Right atrium auricular region (tissue), 2 donors: ENCODE measurements at places on chromosomes 5 and 9. TPM values are rescaled to one million over a fixed set of nuclear protein-coding genes. Genes with fewer than 3 reads are reported as not detected.

GPR150 gene
- total RNA-seq: not detected

SOX30 gene
- total RNA-seq: not detected

CCL28 gene
- total RNA-seq: 1.3 TPM

NR5A1 gene
- not detected for total RNA-seq

ECSCR gene
- total RNA-seq: 30.1 TPM

GRCh38 chr9:125943831-125944230 lies 196.7 kb downstream of the PBX3 start:
- no peaks in the 10 kb centered on the region for H3K27me3 ChIP-seq
- H3K27ac ChIP-seq: no peak overlapping the region
- H3K4me3 ChIP-seq: no peak overlapping the region
- H3K4me1 ChIP-seq: no peaks in the 10 kb centered on the region
- no peak for DNase-seq

DNA sequence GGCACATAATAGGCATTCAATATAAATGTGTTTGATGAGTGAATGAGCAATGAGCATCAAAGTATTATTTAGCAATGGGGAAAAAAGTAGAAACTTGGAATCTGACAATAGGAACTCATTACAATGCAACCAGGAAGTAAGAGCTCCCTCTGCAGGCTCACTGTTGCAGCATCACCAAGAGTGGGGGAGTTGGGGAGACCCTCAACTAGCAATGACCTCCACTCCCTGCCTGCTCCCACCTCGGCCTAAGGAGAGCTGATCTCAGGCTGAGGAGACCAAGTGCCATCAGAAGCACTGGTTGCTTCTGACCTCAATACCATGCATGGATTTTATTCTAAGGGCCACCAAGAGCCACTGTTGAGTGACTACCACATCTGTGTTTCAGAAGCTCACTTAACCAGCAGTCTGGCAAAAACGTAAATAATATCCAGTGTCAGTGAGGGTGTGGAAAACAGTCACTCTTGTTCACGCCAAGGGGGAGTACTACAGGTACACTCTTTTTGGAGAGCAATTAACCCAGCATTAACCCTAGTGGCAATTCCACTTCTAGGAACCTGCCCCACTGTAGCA lies 8.0 kb downstream of the VDAC1 start:
- no peak overlapping the region for H3K4me3 ChIP-seq
- H3K27me3 ChIP-seq: no peaks in the 10 kb centered on the region
- H3K36me3 ChIP-seq: peaks cover 13% of the 10 kb centered on the region
- no peak for DNase-seq
- peak overlapping the region; percentile 84 for H3K27ac ChIP-seq

DNA sequence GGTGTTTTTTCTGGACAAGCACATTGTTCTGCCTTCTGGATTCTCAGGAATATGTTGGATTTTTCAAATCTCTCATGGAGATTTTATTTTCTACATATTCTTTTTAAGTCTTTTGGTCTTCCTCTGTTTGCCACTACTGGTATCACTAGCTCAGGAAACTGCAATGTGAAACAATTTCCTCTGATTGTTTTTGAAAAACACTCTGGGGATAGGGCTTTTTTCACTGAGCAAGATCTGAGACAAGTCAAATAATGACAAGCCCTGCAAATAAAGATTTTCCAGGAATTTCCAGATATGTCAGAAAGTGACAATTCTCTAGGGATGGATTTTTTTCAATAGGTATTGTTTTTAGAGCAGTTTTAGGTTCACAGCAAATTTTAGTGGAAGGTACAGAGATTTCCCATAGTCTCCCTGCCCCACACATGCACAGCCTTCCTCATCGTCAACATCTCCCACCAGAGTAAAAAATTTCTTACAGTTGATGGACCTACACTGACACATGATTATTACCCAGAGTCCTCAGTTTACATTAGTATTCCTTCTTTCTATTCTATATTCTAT lies 86.9 kb upstream of the TMEM161B start:
- H3K36me3 ChIP-seq: no peaks in the 10 kb centered on the region
- no peaks in the 10 kb centered on the region for H3K27me3 ChIP-seq
- no peak overlapping the region for H3K4me3 ChIP-seq
- H3K4me1 ChIP-seq: no peaks in the 10 kb centered on the region

DNA sequence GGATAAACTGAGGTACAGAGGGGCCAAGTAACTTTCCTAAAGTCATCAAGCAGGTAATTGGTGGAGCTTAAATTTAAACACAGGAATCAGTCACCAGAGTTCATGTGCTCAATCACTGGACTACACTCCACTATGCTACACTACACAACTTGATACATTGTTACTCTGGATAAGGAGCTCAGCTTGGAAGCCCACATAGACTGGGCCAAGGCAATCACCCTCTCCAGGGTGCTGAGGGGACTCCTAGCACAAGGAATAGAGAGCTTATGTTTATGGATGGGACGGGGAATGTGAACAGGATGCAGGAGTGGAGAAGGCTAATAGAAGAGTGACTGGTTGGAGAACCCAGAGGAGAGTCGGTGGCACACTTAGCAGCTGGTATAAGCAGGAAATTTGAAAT lies 113.5 kb upstream of the NFIB start:
- H3K36me3 ChIP-seq: no peaks in the 10 kb centered on the region
- no peak overlapping the region for H3K4me3 ChIP-seq
- H3K27me3 ChIP-seq: no peaks in the 10 kb centered on the region
- H3K4me1 ChIP-seq: peaks cover 18% of the 10 kb centered on the region

GRCh38 chr5:125848751-125849150 lies 574.5 kb upstream of the GRAMD2B start:
- no peaks in the 10 kb centered on the region for H3K4me1 ChIP-seq
- H3K27me3 ChIP-seq: no peaks in the 10 kb centered on the region
- no peak overlapping the region for H3K4me3 ChIP-seq
- H3K27ac ChIP-seq: no peak overlapping the region
- no peaks in the 10 kb centered on the region for H3K36me3 ChIP-seq

DNA sequence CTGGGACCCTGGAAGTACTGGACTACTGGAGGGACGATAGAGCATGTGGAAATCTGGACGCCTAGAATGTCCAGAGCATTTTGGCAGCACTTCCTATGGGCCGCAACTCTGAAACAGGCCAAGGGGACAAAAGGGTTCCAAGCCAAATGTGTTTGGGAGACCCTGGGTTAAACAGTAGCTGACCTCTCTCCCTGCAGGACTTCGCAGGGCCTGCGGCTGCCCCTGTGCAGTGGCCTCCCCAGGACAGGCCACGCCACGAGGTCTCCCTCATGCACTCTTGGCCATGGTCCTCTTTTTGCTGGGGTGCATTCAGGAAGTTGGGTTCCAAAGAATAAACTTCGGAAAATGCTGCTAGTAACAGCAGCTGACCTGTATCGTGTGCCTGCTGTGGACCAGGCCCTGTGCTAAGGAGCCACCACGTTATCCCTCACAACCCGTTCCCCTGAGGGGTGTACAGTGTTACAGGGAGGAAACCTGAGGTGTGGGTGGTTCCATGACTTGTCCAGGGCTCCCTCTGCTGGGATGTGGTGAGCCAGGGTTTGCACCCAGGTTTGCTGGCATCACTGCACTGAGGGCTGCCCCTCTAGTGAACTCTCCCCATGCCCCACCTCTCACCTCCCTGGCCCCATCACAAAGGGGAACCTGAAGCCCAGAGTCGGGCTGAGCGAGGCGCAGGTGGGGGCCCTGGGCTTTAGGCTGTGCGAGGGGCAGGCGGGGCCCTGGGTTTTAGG lies 79.4 kb downstream of the AMBP start:
- peaks cover 31% of the 10 kb centered on the region for H3K4me1 ChIP-seq
- H3K27ac ChIP-seq: no peak overlapping the region
- no peak overlapping the region for H3K4me3 ChIP-seq
- no peaks in the 10 kb centered on the region for H3K27me3 ChIP-seq

DNA sequence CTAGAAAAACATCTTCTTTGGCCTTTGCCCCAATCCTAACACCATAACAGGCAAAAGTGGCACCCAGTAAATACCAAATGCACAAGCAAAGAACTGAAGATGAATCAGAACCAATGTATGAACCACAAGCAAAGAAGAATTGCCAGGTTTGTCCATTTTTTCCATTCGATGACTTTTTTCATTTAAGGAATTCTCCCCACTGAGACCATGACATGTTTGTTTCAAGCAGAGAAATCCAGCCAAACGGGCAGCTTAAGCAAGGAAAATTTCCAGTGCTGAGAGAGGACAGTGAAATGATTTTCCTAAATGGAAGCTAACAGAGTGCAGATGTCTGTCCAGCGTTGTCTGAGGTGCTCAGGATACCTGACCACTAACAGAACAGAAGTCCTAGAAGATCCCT lies 203.7 kb downstream of the ADAMTS12 start:
- H3K4me1 ChIP-seq: no peaks in the 10 kb centered on the region
- H3K36me3 ChIP-seq: no peaks in the 10 kb centered on the region
- H3K27ac ChIP-seq: no peak overlapping the region
- no peaks in the 10 kb centered on the region for H3K27me3 ChIP-seq

GRCh38 chr9:76116913-76117312 lies 226.4 kb downstream of the PCSK5 start:
- no peak for DNase-seq
- H3K4me1 ChIP-seq: no peaks in the 10 kb centered on the region
- H3K36me3 ChIP-seq: no peaks in the 10 kb centered on the region
- H3K27ac ChIP-seq: no peak overlapping the region
- no peaks in the 10 kb centered on the region for H3K27me3 ChIP-seq
- H3K4me3 ChIP-seq: no peak overlapping the region

DNA sequence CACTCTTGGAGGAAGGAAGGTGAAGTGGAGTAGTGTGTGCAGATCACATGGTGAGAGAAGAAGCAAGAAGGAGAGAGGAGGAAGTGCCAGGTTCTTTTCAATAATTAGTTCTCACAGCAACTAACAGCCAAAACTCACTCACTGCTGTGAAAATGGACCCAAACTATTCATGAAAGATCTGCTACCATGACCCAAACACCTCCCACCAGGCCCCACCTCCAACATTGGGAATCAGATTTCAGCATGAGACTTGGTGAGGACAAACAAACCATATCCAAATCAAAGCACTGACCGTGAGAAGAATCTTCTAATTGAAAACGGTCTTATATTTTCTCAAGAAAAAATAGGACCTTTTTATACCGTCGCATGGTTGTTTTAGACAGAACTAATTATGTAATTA lies 468.7 kb upstream of the TYRP1 start:
- no peak for DNase-seq
- H3K4me1 ChIP-seq: no peaks in the 10 kb centered on the region
- no peaks in the 10 kb centered on the region for H3K36me3 ChIP-seq
- H3K27ac ChIP-seq: no peak overlapping the region
- no peak overlapping the region for H3K4me3 ChIP-seq
- H3K27me3 ChIP-seq: no peaks in the 10 kb centered on the region

GRCh38 chr5:56638061-56638621 lies 177.2 kb upstream of the MAP3K1 start:
- H3K36me3 ChIP-seq: no peaks in the 10 kb centered on the region
- H3K4me1 ChIP-seq: no peaks in the 10 kb centered on the region
- H3K4me3 ChIP-seq: no peak overlapping the region
- H3K27me3 ChIP-seq: no peaks in the 10 kb centered on the region
- DNase-seq: no peak

GRCh38 chr9:71237051-71237450 lies 115.6 kb upstream of the TRPM3 start:
- no peaks in the 10 kb centered on the region for H3K4me1 ChIP-seq
- H3K27ac ChIP-seq: no peak overlapping the region
- no peaks in the 10 kb centered on the region for H3K36me3 ChIP-seq
- H3K27me3 ChIP-seq: no peaks in the 10 kb centered on the region
- DNase-seq: no peak

DNA sequence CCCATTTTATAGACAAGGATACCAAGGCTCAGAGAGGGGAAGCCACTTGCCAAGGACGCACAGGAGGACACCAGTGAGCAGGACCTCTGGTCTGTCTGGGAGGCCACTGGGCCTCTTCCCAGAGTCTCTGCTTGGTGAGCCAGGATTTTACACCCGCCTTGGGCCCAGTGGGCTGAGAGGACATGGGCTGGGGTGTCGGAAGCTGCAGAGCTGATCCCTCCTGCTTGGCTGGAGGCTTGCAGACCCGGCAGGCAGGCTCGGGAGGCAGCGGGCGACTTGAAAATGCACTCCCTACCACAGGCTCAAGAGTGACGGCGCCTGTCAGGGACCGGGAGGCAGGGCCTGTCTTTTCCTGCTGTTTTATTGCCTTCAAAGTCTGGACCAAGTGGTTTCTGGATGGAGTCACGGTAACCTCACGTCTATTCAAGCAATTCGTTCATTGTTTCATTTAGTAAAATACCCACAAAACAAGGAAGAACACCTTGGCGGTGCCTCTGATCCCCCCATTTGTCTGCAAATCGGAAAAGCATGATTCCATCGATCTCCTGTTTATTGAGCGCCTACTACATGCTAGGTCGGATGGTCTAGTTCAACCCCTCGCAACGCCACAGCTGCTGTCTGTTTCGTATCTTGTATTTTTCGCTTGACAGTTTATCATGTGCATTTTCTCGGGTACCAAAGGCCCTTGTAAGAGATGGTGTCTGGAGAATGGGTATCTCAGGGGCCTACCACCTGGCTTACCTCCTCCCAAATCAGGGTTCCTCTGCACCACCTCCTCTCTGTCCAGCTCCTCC lies 108.1 kb upstream of the IER5L start:
- H3K27me3 ChIP-seq: no peaks in the 10 kb centered on the region
- no peak overlapping the region for H3K4me3 ChIP-seq
- peak; percentile 55 for DNase-seq
- H3K4me1 ChIP-seq: no peaks in the 10 kb centered on the region
- H3K27ac ChIP-seq: no peak overlapping the region

GRCh38 chr9:121242219-121242958 lies 25.6 kb upstream of the GSN start:
- H3K4me3 ChIP-seq: no peak overlapping the region
- no peaks in the 10 kb centered on the region for H3K27me3 ChIP-seq
- peak overlapping the region; percentile 41 for H3K27ac ChIP-seq
- H3K36me3 ChIP-seq: no peaks in the 10 kb centered on the region
- no peaks in the 10 kb centered on the region for H3K4me1 ChIP-seq

DNA sequence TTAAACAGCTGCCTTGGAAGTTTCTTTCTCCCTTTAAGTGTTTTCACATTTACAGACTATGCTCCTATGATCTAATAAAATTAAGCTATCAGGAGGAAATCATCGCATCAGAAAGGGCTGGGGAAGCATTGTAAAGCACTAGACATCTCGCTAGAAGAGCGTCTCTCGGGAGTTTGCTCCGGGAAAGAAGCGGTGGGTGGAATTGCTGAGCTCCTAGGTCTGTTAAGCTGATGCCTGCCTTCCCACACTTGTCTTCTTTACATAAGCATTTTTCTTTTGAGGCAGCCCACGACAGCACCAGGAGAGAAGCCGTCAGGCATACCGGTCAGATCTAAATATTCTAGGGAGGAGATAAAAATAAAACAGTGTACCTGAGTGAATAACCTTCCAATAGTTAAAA lies 541.7 kb upstream of the TUSC1 start:
- no peaks in the 10 kb centered on the region for H3K27me3 ChIP-seq
- no peak overlapping the region for H3K4me3 ChIP-seq
- H3K27ac ChIP-seq: no peak overlapping the region
- no peaks in the 10 kb centered on the region for H3K4me1 ChIP-seq
- no peak for DNase-seq

GRCh38 chr9:111068383-111068730 lies 30.1 kb upstream of the LPAR1 start:
- peak overlapping the region; percentile 53 for H3K27ac ChIP-seq
- H3K36me3 ChIP-seq: no peaks in the 10 kb centered on the region
- H3K4me1 ChIP-seq: no peaks in the 10 kb centered on the region
- no peak for DNase-seq
- no peak overlapping the region for H3K4me3 ChIP-seq

GRCh38 chr5:153480401-153480800 lies 10.1 kb upstream of the GRIA1 start:
- no peaks in the 10 kb centered on the region for H3K36me3 ChIP-seq
- no peaks in the 10 kb centered on the region for H3K4me1 ChIP-seq
- no peak for DNase-seq
- H3K4me3 ChIP-seq: no peak overlapping the region
- no peaks in the 10 kb centered on the region for H3K27me3 ChIP-seq
- no peak overlapping the region for H3K27ac ChIP-seq

GRCh38 chr9:11158676-11159075 lies 545.9 kb upstream of the PTPRD start:
- no peaks in the 10 kb centered on the region for H3K27me3 ChIP-seq
- DNase-seq: no peak
- H3K4me1 ChIP-seq: no peaks in the 10 kb centered on the region
